Breast epithelium (tissue), 4 donors: ENCODE measurements at places on chromosomes 6 and 20.

DNA sequence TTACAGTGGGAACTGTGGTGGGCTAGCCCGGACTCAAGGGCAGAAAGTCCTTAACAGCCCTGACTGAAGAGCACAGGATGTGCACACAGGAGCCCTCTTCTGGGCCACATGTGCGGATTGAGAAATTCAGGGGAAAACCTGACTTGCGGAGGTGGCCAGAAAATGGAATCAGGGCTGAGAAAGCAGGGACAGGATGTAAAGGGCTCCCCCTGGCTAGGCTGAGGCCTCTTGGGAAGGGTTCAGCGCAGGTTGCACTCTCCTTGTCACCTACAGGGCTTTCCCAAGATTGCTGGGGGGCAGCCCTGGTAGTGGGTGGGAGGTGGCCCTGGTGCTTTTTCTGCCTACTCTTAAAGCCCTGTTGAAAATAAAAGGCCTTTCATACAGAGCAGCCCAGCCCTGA is 251.2 kb downstream of the SLC24A3 start:
- no peak for DNase-seq

- no peak for DNase-seq
These were observed 59.1 kb upstream of the PTPN1 start for GRCh38 chr20:50450881-50451752.

DNA sequence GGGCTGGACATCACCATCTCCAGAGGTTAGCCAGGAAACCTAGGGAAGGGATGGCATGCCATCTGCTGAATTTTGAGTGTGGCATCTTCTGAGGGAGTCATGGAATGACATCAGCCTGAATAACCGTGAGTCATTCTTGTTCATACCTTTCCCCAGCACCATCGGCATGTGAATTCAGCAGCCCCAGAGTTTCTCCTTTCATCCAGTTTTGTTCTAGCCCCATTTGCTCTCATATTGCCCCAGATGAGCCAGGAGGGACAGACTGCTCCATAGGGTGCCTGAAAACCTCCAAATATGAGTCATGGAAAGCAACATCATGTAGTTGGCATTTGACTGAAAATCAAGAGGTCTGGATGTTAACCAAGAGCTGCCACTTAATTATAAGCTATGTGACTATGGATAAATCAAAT is 219.2 kb upstream of the SGK1 start:
- no peak for DNase-seq

DNA sequence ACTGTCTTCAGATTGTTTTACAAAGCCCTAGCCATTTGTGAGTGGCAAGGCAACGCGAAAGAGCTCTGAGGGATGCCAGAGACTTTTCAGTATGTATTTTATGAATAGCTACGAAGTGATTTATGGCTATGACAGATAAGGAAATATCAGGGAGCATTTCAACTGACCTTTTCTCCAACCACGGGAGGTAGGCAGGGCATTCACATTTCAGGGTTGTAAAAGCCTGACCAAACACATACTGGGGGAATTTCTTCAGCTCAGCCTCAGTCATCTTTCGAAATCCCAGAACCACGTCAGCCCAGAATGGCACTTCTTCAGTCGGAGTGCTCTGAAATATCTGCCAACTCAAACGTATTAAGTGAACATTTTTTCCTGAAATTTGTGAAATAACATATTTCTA is 10.8 kb downstream of the DDO start:
- no peak for DNase-seq

DNA sequence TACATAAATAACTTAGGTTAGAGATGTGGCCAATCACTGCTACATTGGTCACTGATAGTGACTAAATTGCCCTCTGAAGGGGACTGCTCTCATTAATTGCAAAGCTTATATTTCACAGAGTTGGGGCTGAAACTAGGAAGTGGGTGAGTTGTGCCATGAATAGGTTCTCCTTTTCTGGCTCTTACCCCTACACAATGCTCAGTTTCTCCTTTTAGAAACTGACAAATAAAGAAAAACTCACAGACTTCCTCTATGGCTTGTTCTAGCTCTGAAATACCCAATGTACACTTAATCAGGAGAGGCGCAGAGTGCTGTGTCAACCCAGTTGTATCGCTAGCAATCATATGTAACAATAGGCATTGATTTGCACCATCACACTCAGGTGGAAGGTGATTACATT is 41.2 kb upstream of the PROKR2 start:
- no peak for DNase-seq

- no peak for DNase-seq
These were observed 43.3 kb downstream of the LRRC1 start for GRCh38 chr6:53837865-53838769.

DNA sequence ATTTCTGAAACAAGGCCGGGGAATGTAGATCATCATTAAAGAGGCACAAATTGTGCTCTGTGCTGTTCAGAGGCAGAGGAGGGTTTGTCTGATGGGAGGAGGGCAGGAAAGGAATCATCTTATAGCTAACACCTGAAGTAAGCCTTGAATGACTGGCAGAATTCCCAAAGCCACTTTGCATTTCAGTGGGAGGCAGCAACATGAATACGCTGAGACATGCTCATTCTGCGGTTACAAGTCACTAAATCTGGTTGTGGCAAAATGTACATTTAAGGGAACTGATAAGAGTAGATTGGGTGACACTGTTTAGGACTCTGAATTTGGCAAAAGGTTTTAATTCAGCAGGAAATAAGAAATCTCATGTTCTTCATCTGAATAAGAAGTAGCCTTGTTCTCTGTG is 4.4 kb upstream of the COL19A1 start:
- DNase-seq, result no peak

DNA sequence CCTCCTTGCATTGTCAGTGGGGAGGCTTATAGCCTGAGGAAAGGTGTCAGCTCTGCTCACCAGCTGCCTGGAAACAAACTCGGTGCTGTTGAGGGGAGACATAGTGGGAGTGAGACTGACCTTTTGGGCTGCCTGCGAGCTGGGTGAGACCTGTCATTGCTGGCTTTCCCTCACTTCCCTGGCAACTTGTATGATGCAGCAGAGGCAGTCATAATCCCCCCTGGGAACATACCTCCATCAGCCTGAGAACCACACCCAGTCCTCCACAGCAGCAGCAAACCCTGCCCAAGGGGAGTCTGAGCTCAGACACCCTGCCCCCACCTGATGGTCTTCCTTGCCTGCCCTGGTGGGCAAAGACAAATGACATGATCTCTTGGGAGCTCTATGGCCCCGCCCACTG is 521.2 kb upstream of the IMPG1 start:
- no peak for DNase-seq

- DNase-seq, result no peak
These were observed 13.4 kb upstream of the HSF2 start for GRCh38 chr6:122385857-122386612.

GRCh38 chr6:154538640-154539191 is 28.2 kb upstream of the CNKSR3 start:
- DNase-seq, result no peak

DNA sequence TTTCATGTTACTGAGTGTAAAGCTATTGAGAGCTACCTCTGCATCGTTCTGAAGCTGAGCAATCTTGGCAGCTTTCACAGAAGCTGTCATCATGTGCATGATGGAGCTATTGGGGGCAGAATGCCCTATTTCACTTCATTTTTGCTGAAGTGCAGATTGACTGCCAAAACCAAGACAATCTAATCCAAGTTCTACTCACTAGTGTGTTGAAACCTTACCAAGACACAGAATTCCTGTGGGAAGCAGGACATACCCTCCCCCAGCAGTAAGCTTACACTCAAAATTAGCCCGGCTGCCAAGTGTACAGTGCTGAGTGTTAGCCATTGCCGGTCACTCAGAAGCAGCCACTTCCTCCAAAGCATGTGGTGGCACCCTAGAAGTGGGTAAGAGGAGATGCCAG is 177.3 kb upstream of the TENT5A start:
- DNase-seq, result no peak

GRCh38 chr6:113564371-113565171 is 292.6 kb upstream of the MARCKS start:
- DNase-seq, result peak; percentile 60

- no peak for DNase-seq
These were observed 159.9 kb downstream of the CD83 start for GRCh38 chr6:14277405-14277930.

DNA sequence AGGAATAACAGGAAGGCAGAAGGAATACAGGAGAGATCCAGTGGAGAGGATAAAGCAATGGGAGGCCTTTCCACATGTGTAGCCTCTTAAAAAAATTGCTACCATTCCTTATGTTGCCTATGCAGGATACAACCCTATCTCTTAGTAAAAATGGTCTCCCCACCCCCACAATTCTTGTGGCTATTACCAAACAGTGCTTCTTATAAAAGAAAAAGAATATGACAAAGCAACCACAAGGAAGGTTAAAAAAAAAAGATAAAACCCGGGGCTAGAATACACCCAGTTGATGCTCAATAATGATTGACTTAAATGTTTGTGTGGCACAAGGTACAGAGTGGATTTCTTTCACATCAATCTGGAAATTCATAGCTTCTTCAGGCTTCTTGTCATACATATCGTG is 250.9 kb downstream of the HIVEP2 start:
- no peak for DNase-seq

- no peak for DNase-seq
These were observed 79.8 kb downstream of the GINS1 start for GRCh38 chr20:25487306-25487705.

DNA sequence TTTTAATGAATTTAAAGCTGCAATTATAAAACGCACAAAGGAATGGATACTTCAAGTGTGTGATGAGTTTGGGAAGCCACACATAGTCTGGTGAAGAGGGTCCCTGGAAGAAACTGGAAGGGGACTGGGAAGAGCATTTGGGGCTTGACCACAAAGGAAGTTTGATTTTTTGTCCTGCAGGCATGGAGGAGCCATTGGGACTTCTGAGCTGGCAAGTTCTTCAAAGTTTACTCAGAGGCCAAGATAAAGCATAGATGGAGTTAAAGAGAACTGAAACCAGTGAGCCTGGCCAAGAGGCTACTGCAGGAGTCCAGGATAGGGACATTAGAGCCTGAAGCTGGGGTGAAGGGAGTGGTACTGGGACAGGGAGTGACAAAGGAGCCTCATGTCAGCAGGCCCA is 95.0 kb downstream of the AIG1 start:
- no peak for DNase-seq

- no peak for DNase-seq
These were observed 125.5 kb upstream of the FBXL4 start for GRCh38 chr6:99073223-99073622.

DNA sequence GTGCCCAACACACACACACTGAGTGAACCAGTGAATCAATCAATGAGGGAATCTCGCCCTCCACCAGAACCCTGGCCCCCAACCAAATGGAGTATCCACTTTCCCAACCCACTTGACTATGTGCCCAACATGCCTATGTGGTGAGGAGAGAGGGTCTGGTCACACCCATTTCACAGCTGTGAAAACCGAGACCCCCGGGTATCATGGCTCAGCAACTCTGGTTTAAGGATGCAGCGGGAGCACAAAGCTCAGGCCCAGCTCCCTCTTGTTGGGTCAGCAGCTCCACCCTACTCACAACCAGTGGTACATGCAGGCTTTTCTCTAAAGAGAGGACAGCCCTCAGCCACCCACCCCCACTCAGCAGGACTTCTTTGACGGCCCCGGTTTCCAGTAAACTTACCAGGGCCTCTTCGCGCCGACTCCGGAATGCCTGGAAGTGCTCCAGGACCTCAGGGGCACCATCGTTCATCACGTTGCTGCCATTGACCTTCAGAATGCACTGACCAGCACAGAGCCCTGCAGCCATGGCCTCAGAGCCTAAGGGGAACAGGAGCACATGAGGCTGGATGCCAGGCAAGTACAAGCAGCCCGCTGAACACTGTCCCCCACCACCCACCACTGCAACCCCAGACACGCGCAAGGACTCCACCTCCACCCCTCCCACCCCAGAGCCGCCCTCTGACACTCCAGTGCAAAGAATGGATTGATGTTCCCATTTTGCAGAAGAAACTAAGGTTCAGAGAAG is 174.7 kb downstream of the PREX1 start:
- no peak for DNase-seq

DNA sequence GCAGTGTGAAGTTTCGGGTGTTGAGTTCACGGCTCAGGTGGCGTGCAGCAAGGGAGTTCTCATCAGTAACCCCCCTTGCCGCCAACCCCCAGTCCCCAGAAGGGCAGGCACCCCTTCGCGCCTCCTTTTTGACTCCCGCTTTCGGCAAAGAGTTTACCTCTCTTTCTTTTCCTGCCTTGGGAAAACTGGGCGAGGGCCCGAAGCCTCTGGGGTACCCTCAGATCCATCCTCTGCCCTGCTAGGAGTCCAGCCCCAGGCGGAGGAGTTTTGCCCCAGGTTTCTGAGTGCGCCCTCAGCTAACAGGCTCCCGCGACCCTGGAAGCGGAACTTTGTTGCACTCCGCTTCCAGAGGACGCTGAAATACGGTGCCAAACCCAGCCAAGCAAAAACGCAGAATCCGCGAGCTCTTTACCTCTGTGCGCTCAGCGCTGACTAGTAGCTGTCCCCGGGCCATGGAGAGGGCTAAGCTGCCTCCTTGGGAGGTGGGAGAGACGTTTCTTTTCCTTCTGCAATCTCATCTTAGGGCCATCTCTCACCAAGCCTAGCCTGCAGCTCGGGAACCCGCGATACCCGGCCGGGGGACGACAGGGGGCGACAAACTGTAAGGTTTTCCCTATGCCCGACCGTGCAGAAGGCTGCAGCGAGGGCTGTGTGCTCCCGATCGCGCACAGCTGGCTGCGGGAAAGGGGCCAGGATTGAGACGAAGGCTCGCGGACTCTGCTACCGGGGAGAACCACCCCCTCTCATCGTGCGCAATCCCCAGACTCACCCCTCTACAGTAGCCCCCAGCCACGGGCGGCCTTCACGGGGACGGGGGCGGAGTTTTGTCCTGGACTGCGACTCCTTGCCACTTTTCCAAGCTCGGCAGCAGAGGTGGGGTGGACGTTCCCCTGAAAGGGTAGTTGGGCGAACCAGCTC is 2.7 kb upstream of the PAX1 start:
- DNase-seq, result peak; percentile 69

DNA sequence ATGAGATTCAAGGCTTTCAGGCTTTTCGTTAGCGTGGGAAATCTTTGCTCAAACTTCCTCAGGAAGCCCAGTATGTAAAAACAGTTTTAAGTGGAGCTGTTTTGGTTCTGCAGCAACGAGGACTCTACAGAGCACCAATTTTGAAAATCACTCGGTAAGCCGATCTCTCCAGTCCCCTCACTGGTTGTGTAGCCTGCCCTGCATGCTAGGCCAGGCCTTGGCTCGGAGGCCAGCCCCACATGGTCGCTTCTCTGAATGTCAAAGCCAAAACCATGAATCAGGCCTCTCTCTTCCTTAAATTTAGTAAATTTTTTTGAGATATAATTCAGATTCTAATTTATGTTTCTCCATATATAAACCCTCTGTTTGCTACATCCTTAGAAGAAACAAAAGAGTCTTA is 108.0 kb downstream of the CHD6 start:
- DNase-seq, result no peak
